ENCODE measurements at places on chromosomes 3 and 15.

- DNase-seq: no peak
Observed at GRCh38 chr3:196288141-196288460, 575 bp upstream of the PCYT1A start.

GRCh38 chr3:183161552-183162336 is 790 bp downstream of the LAMP3 start:
- DNase-seq: no peak

DNA sequence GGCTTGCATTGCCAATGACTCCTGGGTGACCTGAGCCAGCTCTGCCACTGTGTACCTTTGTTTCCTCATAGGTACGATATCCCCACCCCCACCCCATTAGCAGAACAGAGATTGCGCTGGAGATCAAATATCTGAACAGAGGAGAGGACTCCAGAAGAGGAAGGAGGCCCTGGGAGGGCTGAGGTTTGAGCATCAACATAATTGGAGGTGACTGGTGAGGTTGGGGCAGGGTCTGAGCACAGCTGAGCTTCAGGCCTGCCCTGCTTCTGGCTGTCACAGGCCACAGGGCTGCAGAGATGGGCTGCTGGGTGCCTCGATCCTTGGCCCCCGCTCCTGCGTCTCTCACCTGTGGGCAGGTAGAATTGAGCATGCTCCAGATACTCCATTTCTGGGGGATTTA is 21.3 kb upstream of the CACNA2D2 start:
- DNase-seq: no peak

- no peak for DNase-seq
Observed at GRCh38 chr3:33826688-33827087, 28.3 kb downstream of the PDCD6IP start.

- no peak for DNase-seq
Observed at GRCh38 chr15:64398575-64398974, 10.9 kb downstream of the TRIP4 start.

GRCh38 chr3:18087988-18088387 is 337.2 kb downstream of the SATB1 start:
- no peak for DNase-seq
